ENCODE measurements at places on chromosomes 16 and 17. TPM values are rescaled to one million over a fixed set of nuclear protein-coding genes. Genes with fewer than 3 reads are reported as not detected.
A peak's percentile ranks its signal among the peaks of the same experiment; 100 is the strongest.

- DNase-seq: no peak
Measured at GRCh38 chr17:38701504-38702165, 3.4 kb upstream of the MLLT6 start.

DNA sequence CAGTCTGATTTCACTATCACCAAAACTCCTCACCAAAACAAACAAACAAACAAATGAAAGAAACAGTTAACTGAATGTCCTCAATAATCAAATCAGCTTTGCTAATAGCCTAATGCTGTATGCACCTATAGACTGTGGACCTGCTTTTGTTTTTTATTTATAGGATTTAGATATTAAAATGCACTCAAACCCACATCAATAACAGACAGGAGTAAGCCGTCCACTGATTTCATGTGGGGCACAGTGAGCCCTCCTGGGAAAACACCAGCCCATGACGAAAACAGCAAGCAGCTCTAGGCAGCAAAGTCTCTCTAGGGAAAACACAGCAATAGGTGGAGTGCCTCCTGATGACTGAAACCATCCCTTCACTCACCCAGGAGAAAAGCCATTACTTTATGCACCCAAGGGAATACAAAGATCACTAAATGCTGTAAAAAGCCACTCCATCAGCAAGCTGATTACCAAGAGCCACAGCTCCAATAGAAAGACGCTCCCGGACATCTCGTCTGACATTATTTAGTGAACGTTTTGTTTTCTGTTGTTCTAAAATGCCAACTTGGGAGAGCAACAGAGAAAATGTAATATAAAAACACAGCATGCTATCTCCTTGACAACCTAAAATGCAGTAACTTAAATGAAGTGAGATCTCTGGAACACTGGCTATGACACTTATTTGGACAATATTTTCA lies 47.8 kb downstream of the ANKFY1 start:
- peak; percentile 92 for DNase-seq

DNA sequence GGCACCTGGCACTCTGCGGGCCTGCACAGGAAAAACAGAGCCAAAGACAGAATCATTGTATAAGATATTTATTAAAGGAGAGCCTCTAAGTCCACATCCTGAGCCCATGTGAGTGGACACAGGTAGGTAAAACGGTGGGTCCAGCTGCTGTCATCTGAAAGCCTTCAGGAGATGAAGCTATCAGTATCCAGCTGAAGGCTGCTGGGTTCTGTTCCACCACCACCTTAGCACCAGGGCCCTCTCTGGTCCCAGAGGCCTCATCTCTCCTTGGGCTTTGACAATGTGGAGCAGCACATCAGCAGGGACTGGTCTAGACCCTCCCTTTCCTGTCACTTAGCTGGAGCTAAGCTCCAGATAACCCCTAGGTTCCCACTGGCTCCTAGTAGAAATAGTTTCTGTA lies 7.3 kb downstream of the TMEM106A start:
- no peak for DNase-seq

GRCh38 chr16:82773018-82773417 lies 146.2 kb downstream of the CDH13 start:
- DNase-seq: no peak

DNA sequence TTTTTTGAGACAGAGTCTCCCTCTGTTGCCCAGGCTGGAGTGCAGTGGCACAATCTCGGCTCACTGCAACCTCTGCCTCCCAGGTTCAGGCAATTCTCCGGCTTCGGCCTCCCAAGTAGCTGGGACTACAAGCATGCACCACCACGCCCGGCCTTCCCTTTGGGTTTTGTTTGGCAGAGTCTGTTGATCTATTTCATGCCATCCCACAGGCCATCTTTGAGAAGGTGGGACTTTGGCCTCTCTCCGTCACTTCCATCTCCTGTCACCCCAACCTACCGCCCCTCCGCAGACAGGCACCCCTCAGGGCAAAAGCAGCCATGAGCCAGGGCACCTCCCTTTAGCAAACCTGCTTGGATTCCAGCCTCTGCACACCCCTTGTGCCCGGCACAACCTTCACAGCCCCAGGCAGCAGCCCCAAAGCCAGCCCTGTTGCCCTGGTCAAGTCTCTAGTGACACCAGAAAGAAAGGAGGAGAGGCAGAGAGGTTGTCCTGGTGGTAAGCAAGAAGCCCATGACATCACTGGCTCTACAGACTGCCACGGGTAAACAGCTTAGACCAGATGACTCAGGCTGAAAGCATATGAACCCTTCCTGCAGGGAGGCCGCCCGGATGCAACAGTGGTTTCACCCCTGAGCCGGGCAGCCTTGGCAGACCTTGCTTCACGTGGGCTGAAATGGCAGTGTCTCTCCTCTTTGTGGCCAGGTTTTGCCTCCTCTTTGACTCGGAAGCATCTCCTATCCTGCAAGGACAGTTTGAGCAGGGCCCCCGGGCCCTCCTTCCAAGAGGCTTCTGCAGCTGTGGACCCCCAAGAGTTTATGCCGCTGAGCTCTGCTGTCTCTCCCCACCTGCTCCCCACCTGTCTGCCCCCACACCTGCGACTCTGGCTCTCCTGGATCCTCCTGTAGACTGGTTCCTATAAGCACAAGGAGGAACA lies 8.1 kb upstream of the TIMP2 start:
- DNase-seq: no peak

GRCh38 chr16:80540516-80541305 lies at the start of gene DYNLRB2:
TSS of gene DYNLRB2 (plus strand) at chr16:80540993. CDS start at chr16:80541077, 84 bp downstream.
- DNase-seq: peak; percentile 99

- no peak for DNase-seq
Measured at GRCh38 chr17:19940722-19941464, 36.7 kb downstream of the AKAP10 start.

- DNase-seq: no peak
Measured at GRCh38 chr17:28956861-28957260, 5.5 kb upstream of the PHF12 start.

DNA sequence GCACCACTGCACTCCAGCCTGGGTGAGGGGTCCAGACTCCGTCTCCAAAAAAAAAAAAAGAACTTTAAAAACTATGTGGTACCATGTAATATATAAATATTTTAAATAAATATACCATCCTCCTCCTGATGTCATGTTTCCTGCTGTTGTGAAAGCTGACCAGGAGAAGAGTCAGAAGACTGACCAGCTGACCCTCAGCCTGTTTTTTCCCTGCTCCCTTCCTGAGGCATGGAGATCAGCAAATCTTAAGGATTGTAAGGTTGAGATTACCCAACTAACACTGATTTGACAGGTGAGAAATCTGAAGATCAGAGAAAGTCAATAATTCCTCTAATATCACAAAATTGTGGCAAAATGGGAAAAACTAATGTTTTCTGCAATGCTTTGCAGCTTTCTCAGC lies 18.1 kb downstream of the NCOR1 start:
- DNase-seq: no peak

DNA sequence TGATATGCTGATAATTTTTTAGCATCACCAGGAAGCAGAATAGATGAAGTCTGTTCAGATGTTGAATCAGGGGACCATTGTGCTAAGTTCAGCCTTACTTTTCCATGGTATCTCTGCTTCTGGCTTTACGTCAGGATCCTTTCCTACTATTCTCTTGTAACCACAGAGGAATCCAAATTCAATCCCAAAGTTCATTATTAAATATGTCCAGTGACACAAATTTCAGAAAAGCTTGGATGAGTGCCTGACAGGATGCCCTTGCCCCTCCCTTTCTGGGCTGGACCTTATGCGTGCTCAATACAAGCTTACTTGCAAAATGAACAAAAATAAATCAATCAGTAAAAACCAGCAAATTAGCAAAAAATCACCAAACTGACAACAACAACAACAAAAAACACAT lies 37.6 kb upstream of the ADORA2B start:
- DNase-seq: no peak

DNA sequence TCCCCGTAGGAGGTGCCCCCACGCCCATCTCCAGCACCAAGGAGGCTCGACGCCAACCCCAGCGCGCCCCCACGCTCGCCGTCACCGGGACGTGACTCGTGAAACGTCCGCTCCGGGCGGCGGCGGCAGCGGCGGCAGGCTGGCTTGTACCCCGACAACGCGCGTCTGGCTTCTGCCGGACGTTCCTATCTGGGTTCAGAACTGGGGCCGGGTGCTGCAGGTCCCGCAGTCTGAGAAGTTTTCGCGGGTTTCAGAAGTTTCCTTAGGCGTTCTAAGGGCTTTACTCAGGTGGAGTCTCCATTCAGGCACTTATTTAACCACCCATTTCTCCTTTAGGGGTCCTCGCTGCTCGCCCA lies 672 bp upstream of the ALKBH5 start:
- no peak for DNase-seq

DNA sequence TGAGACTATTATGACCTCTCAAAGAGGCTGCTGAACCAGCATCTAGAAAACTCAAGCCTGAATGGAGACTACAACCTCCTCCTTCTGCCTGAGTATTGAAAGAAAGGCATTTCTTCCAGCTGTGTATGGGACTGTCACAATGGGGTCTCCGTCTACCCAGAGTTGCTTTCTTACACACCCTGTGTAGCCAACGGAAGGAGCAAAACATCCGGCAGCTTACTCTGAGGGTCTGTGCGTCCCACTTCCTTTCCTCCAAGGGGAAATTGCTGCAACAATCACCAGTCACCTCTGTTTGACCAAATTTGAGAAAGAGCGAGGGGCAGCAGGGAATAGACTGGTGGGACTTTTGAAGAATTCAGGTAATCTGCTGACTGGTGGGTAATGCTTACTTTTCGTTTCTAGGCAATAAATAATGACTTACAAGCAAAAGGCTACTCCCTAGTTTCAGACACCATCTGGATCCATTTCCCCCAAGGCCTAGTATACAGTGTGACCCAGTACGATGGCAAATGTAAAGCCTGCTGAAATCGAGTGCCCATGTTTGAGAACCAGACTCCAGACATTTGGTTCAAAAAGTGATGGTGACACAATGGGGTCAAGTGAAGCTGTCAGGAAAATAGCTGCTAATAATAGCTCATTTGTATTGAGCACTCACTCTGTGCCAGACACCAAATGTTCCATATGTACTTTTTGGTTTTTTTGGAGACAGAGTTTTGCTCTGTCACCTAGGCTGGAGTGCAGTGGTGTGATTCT lies 81.7 kb downstream of the YPEL2 start:
- no peak for DNase-seq

DNA sequence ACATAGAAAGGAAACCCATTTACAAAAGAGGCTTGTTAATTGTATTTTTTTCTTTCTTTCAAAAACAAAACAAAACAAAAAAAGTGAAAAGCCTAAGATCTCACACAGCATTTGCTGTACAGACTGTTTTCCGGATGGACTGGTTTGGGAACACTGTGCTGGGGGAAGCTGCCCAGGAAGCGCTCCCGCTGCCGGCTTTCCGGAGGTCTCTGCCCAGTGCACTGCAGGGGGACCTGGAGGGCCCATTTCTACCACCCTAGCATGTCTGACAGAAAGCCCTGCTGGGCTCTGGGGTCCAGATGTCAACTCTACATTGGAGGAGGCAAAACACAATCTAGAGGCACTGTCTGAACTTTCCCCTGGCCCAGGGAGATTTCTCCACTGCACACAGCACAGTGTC lies 26.3 kb upstream of the CLEC18B start:
- no peak for DNase-seq

- DNase-seq: no peak
Measured at GRCh38 chr16:89687092-89687940, 827 bp downstream of the CDK10 start.

DNA sequence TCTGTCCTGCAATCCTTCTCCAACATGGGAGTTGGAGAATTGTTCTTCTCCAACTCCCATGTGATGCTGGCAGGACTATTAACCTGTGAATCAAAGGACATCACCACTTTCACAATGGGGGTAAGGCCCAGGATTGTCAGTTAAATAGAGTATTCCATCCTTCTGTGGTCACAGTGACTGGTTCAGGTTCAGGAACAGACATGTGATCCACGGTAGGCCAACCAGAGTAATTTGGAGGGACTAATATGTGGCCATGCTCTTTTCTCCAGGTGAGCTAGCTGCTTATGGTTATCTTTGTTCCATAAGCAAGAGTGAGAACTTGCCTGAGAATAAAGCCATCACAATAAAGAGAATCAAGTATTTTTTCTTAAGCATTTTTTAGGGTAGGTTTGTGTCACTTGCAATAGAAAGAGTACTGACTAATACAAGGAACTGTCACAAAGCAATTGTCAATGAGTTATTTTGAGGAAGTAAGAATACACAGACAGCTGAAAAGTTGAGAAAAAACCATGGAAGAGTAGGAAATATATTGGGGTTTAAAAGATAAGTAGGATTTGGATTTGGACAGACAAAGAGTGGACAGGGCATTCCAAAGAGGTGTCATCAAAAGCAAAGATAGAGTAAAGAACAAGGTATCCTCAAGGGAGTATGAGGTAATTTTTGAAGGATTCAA lies 63.4 kb downstream of the BRIP1 start:
- DNase-seq: no peak

- DNase-seq: no peak
Measured at GRCh38 chr16:86965331-86965730, 351.9 kb downstream of the C16orf95 start.

GRCh38 chr16:83513008-83513755 lies 294.6 kb upstream of the HSBP1 start:
- no peak for DNase-seq

DNA sequence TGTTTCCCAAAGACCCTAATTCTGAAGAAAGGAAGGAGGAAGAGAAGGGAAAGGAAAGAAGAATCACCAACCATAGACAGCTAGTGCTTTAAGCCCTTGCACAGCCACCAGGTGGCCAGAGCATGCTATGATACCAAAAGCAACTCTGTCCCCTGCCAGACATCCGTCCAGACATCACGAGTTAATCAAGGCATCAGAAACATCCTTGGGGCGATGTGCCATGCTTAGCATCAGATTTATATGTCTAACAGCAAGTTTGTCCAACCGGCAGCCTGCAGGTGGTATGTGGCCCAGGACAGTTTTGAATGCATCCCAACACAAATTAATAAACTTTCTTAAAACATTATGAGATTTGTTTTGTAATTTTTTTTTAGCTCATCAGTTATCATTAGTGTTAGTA lies 2.9 kb upstream of the CRYBA1 start:
- DNase-seq: no peak

- no peak for DNase-seq
Measured at GRCh38 chr17:69048634-69049033, 12.1 kb downstream of the ABCA9 start.

- no peak for DNase-seq
Measured at GRCh38 chr17:48489781-48490180, 41.0 kb downstream of the HOXB1 start.

DNA sequence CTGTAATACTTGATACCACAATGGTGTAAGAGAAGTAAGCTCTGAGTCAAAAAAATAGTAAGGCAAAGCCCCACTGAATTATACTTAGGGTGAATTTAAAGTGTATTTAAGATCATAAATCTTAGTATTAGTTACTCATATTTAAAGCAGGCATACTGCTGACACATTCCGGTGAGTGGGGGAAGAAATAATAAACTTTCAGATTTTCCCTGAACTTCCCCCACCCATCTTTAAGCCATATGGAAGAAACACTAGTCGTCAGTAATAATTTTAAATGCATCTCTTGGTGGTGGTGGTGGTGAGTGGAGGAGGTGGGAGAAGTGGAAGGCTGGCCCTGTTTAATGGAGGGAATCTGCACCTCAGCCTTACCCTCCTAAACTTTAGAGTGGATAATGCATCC lies 20.5 kb downstream of the MPHOSPH6 start:
- DNase-seq: no peak

GRCh38 chr17:35630530-35631148 lies 43.5 kb downstream of the AP2B1 start:
- DNase-seq: no peak

- DNase-seq: no peak
Measured at GRCh38 chr17:56305007-56305406, 151.7 kb downstream of the ANKFN1 start.

HASPIN gene
- 1.3 TPM for total RNA-seq

PLA2G10 gene
- not detected for total RNA-seq

RAC3 gene
- total RNA-seq: 51.7 TPM

TBC1D16 gene
- total RNA-seq: 25.9 TPM

TSPOAP1 gene
- total RNA-seq: 34.0 TPM

C17orf58 gene
- 13.9 TPM for total RNA-seq

MT1G gene
- 1.9 TPM for total RNA-seq

NXN gene
- total RNA-seq: 60.6 TPM

Data from spinal cord (tissue), 10 donors.